ENCODE measurements at places on chromosomes 13 and 19.

GRCh38 chr19:13318190-13318589 is 168.0 kb downstream of the IER2 start:
- DNase-seq, result no peak

DNA sequence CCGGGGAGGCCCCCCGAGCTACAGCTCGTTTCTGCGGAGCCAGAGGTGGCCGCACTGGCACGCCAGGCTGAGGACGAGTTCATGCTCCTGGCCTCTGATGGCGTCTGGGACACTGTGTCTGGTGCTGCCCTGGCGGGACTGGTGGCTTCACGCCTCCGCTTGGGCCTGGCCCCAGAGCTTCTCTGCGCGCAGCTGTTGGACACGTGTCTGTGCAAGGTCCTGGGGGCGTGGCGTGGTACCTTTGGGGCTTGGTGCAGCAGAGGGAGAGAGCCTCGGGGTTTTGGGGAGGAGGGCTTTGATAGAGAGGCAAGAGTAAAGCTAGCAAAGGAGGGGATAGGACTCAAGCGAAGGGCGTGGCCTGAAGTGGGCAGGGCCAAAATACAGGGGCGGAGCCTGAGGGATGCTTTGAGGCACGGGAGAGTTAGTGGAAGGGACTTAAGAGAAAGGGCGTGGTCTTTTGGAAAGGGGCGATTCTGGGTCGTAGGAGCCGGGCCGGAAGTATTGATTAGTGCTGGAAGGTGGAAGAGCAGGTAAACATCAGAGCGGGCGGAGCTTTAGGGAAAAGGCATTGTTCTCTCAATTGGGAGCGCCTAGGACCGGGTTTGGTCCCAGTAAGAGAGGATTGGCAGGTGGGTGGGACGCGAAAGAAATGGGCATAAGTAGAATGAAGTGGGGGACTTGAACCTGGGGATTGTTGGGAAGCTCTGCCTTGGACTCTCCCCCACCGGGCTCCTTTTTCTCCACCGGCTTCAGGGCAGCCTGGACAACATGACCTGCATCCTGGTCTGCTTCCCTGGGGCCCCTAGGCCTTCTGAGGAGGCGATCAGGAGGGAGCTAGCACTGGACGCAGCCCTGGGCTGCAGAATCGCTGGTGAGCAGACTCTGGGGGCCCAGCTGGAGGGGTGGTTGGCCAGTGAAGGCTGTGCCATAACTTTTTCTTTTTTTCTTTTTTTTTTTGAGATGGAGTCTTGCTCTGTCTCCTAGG is 1.2 kb downstream of the PPM1N start:
- no peak for DNase-seq

DNA sequence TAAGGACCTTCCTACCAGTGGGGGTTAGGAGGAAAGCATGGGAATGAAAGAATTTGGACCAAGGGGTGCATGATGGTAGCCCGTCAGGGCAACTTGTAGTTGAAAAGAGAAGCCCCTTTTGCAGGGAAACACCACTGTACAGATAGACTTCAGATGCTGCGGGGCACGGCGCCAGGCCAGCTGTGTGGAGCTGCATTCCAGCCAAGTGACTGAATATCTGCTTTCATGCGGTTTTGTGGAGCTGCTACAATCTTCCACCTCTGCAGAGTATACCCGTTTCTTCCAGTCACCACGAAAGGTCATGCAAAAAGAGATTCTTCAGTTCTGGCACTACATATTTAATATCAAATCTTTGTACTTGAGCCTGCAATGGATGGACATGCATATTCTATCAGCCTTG is 104.7 kb downstream of the RGCC start:
- peak; percentile 77 for DNase-seq

DNA sequence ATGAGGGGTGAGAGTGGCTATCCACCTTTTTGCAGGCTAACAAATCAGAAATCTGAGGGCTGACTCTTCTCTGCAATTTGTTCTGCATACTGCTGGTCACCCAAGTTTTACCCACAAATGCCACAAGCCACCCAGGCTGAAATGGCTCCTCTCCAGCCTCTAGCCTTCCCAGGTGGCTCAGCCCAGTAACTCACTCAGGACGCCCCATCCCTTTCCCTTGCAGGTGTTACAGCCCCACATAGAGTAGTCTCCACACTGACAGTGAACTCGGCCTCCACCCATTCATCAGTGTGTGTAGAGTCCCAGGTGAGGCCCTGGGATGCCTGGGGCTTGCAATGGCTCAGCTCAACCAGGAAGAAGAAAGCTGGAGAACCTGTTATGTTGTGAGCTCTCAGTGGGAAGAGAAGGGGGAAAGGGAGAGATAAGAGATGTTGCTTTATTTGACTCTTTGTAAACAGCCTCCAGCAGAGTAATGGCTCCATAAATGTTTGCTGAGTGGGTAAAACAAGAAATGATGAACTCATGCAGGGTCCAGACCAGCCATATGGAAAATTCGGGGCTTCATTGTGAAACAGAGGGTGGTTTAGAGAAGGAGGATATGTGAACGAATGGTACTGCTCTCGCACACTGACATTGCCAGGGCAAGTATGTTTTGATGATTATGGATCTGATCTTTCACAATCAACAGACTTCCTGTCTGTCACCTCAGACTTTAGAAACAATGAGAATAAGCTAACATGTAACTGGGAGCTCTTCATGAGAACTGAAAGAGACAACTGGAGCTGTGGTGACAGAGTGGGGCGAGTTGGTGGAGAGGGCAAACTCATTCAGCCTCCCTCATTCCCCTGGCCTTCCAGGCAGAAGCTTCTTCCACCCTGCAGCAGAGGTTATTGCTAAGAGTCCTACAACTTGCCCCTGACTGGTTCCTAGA is 74.2 kb upstream of the RFC3 start:
- DNase-seq, result no peak

DNA sequence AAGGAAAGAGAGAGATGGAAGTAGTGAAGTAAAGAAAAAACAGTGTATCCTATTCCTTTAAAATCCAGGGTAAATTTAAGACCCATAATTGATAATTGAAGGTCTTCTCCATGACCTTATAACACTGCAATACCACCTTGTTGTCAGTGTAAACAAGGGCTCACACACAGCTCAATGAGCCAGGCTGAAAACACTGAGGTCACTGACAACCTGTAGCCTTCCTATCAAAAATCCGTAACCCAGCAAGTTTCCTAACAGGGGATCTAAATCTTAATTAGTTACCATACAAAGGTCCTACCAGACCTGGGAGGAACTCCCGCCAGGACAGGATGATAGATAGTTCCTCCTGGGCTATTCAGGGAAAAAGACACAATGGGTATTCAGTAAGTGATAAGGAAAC is 1677.1 kb downstream of the OLFM4 start:
- DNase-seq, result no peak

- DNase-seq, result no peak
These were observed 9.8 kb upstream of the ALOX5AP start for GRCh38 chr13:30725326-30726085.

- DNase-seq, result no peak
These were observed 109.7 kb upstream of the MCF2L start for GRCh38 chr13:112859128-112859816.

GRCh38 chr13:80331984-80332383 is 8.9 kb downstream of the SPRY2 start:
- no peak for DNase-seq

GRCh38 chr19:40335101-40335500 is 13.1 kb downstream of the C19orf47 start:
- DNase-seq, result no peak

GRCh38 chr19:42024622-42025111 is 30.6 kb upstream of the ATP1A3 start:
- DNase-seq, result no peak

DNA sequence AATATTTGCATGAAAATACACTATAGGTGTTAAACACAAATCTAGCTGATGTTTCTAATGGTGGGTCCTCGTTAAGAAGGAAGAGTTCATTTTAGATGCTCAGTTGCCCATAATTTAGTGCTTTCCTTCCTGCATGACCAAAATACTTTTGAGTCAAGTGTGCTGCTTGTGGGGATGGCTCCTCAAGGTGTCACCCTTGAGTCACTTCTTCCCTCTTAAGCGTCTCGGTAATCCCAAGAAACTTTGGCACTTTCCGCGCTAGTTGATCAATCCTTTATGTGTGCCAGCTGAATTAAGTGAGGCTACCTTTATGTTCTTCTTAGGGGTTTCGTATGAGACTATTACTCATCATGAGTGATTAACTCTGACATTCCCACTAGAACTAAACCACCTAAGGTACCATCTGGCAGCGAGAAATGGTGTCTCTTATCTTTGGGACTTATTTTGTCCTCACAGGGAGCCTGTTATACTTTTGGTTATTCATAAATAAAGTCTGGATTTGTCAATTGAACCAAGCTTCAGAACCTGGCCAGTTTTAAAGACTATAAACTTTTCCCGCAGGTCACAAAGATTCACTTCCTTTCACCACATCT is 106.8 kb downstream of the NHLRC3 start:
- peak; percentile 37 for DNase-seq

GRCh38 chr19:55116859-55117662 is at the start of gene PPP1R12C:
TSS of gene PPP1R12C (minus strand) at chr19:55117637. CDS start at chr19:55117543, 94 bp downstream.
- DNase-seq, result no peak

DNA sequence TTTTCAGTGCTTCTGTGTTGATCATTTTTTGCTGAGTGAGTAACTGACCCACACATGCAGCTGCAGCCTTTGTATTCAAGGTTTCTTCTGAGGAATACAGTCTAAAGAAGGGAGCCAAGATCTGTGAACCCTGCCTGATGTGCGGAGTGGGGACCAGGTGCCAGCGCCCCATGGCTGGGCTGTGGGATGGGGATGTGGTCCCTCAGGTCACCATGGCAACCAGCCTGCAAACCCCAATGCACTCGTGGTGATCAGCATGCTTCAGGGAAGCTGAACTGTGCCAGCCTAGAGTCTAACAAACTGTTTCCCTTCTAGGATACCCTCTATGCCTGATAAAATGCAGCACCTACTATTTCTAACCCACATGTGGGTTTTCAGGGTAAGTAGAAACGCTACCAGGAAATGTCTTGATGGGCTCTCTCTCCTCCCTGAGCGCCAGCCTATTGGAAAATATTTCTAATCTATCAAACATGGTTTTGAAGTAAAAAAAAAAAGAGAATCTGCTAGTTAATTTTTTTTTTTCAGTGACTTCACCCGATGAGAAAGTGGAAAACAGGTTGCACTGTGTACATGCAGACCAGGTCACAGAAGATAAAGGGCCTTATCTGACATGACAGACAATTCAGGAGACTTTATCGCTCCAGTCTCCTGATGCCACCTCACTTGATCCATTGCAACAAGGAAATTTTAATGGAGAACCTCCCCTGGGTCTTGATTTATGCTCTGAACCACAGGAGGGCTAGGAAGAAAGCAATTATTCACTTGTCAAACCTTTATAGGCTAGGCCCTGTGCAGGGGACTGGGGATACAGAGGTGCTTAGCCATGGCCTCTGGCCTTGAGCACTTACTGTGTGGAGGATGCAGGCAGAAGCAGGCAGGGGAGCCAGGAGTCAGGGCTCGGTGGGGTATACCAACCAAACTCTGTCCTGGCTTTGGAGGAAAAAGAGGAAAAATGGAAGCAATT is 51.1 kb downstream of the RASL11A start:
- no peak for DNase-seq
